ENCODE measurements at places on chromosomes 5 and 9. TPM values are rescaled to one million over a fixed set of nuclear protein-coding genes. Genes with fewer than 3 reads are reported as not detected.

DNA sequence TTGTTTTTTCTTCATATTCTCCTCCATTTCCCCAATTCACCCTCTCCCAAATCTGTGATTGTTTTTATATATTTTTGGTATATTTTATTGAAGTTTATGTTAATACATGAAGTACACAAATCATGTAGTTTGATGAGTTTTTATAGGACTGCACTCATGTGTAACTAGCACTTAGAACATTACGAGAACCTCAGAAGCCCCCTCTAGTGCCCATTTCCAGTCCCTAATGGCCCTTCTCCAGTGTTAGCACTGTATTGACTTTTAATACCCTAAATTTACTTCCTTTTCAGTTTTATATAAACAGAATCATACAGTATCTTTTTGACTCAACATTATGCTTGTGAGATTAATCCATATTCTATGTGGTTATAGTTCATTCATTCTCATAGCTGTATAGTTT lies 18.5 kb upstream of the FKTN start:
- no peak for DNase-seq

GRCh38 chr9:14766299-14766698 lies 43.8 kb upstream of the CER1 start:
- DNase-seq: no peak

DNA sequence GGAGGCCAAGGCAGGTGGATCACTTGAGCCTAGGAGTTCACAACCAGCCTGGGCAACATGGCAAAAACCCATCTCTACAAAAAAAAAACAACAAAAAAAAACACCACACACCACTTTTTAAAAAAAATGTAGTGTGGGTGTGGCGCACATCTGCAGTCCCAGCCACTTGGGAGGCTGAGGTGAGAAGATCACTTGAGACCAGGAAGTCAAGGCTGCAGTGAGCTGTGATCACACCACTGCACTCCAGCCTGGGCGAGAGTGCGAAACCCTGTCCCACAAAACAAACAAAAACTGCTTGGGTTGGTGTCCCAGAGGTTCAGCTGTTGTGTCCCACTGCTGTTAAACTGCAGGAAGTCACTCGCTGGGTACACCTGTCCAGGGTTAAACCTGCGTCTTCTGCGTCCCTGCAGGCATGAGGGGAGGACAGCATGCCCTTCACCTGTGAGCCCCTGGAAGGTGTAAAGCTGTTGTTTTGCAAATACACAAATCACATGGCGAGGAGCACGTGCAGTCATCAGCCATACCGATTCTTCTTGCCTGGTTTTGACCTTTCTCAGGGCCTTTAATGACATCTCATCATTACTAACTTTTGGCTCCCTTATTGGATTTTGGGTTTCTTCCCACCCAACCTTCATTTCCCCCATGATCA lies 29.3 kb upstream of the CLPTM1L start:
- no peak for DNase-seq

DNA sequence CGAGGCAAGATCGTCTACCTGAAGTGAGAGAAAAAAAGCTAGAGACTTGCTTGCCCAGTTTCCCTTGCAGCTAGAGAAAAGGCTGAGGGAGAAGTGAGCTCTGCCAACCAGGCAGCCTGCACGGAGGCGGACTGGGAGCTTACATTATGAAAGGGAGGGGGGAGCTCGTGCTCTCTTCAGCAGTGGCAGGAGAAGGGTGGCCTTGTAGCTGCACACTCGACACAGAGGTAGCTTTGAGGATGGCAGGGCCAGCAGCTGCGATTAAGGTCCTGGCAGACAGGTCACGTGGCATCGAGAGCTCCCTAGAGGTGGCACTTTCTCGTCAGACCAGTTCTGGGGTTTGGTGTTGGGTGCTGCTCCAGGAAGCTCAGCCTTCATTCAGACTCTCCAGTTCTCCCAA lies 26.7 kb downstream of the APBA1 start:
- DNase-seq: no peak

GRCh38 chr9:70492319-70492777 lies 77.9 kb upstream of the KLF9 start:
- DNase-seq: no peak

Gene CDH9
- not detected for total RNA-seq

Gene AQP3
- total RNA-seq: 2.9 TPM

Gene GABRA1
- not detected for total RNA-seq

All from activated naive CD8-positive, alpha-beta T cell treated with anti-CD3 and anti-CD28 coated beads for 36 hours (primary cell).